ENCODE measurements at places on chromosomes 3 and 15.

DNA sequence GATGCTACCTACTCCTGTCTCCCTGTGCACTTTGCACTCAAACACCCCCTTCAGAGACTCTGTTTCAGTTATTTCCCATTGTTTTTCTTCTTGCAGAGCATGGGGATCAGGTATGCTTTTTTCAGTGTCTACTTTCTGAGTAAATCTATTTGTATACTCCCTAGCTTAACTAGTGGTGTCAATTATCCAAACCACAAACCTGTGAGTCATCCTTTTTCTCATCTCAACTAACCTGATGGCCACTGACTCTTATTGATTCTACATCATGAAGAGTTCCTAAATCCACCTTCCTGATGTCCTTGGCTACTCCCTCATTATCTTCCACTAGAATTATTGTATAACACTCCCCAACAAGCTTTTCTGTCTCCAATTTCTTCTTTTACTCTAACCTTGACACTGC lies 68.0 kb downstream of the DIPK2A start:
- no peak for DNase-seq

DNA sequence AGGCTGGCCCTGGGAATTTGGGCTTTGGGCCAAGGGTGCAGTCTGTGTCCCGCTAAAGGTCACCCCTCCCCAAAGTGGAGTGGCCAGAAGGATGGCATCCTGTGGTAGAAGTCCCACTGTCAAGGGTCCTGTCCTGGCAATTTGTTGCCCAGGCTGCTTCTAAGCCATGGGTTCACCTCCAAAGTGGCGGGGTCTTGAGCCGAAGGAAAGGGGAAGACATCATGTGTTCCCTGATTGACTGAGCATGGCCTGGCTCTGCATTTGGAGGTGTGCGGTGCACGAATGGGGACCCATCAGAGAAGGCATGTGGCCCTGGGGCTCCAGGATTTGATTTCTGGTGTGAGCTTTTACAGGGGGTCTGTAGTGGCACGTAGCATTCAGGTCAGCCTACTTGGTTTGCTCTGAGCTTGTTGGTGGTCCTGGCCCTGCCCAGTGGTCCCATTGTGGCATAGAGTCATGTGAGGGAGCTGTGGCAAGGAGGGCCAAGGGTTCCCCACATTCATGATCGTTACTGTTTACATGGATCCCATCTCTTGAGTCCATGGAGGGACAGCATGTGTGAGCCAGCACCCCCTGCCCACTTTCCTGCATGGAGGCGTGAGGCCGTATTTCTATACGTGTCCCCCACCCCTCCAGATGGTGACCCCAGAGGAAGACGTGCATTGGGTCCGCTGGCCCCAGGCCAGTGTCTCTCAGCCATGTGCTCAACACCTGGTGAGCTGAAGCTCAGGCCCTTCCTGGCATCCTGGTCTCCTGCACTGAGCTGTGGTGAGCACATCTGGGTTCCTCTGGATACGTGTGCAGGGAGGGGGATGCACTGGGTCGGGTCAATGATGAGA lies 225.1 kb downstream of the SNRPN start:
- no peak for DNase-seq

- no peak for DNase-seq
Observed at GRCh38 chr15:96296264-96296663, 34.2 kb upstream of the NR2F2 start.

DNA sequence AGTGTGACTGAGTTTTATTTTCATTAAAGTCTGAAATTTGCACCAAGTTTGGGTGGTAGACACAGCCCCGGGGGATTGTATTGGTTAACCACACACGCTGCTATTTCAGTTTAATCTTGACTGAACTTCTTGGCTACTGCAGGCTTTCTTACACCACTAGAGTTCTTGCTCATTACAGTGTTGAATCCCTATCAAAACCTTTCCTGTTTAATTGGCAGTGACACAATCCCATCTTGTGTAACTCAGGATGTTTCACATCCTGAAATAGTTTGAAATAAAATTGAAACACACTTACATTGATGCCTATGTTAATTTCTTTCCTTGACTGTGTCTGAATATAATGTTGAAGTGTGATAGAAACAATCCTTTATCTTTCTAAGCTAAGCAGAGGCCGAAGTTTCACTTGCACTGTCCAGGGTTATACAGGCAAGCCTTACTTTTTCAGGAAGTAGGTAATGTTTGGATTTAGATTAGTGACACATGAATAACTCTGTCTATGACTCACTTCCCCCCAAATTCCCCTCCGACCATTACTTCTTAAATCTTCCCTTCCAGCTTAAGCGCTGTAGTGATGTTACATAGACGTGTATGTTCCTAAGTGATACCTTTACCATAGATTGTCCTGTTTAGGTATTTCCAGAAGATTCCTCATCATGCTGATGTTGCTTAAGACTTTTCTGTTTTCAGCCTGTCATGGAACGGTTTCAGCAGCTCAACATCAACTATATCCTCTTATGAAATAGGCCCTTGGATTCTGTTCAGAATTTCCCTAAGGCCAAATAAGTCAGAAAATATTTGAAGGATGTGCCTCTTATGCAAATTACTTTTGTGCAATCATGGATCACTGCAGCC lies 16.8 kb downstream of the ATG7 start:
- DNase-seq: no peak

GRCh38 chr15:22978691-22979237 lies 1.4 kb downstream of the CYFIP1 start:
- no peak for DNase-seq

- DNase-seq: no peak
Observed at GRCh38 chr3:28042707-28043106, 198.7 kb upstream of the CMC1 start.

DNA sequence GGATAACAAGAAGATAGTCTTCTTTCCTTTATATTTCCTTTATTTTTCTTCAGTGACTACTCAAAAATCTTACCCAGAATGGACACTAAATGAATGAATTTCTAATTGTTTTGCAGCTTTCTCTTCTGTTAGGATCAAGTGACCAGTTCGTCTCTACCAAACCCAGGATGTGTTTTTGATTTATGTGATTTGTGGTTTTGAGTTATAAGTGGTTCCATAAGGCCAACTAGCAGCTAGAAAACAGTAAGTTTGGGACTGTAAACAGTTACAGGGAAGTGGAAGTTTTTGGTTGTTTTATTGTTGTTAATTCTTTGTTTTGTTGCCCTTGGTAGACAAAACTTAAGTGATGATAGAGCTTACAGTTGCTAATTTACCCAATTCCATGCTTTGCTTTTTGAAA lies 456.5 kb downstream of the IL5RA start:
- DNase-seq: no peak

GRCh38 chr3:113663324-113663750 lies 33.1 kb downstream of the USF3 start:
- DNase-seq: no peak

DNA sequence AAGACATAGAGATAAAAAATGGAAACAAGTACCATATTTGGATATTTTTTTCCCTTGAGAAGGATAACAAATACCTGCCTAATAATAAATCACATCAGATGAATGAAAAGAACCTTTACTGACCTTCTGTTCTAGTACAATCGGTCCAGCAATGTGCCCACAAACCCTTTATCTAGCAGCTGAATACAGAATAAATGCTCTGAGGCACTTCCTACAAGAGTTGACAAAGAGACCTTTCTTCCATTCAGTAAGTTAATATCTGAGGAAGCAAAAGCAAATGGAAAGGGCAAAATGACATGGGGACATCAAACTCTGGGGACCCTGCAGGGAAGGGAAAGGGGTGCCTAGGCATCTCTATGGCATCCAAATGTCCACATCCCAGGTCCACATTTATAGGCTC lies 115.8 kb downstream of the NEK10 start:
- no peak for DNase-seq

- no peak for DNase-seq
Observed at GRCh38 chr15:45377609-45378148, 665 bp downstream of the GATM start.

- DNase-seq: no peak
Observed at GRCh38 chr3:171132873-171133272, 106.4 kb upstream of the SLC2A2 start.

DNA sequence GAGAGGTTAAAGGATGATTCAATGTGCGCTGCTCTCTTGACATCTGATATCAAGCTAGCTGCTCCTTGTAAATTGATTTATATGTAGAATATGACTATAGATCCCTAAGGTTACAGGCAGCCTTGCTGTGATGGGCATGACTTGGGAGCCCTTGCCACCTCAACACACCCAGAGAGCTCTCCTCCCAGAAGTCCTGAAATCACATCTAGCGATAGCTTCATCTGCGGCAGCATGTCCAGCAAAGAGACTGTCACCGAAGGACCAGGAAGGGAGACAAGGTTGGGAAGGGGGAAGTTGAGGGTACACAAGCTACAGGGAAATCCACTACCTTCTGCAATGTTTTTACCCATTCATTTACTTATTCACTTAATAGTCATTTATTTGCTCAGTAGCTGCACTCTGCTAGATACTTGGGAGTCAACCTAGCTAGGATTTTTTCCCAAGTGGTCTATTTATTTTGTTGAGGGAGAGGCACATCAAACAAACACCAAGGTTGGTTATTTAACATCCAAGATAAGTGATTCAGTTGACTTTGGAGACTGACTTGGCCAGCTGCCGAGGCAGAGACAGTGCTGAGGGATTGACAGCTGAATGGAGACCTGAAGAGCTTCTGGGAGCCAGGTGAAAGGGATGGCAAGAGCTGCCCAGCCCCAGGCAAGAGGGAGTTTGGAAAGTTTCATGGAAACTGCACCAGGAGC lies 205.8 kb upstream of the IL12A start:
- DNase-seq: no peak
